Motor neuron (in vitro differentiated cells): ENCODE measurements at places on chromosomes 7 and 10. TPM values are rescaled to one million over a fixed set of nuclear protein-coding genes. Genes with fewer than 3 reads are reported as not detected.
A peak's percentile ranks its signal among the peaks of the same experiment; 100 is the strongest.

GRCh38 chr10:107579970-107580369 is 415.5 kb upstream of the SORCS1 start:
- no peak for ATAC-seq

GRCh38 chr7:138814816-138815332 is 16.9 kb upstream of the ATP6V0A4 start:
- no peak for ATAC-seq

GRCh38 chr7:158562517-158562916 is 25.1 kb downstream of the PTPRN2 start:
- ATAC-seq = no peak

DNA sequence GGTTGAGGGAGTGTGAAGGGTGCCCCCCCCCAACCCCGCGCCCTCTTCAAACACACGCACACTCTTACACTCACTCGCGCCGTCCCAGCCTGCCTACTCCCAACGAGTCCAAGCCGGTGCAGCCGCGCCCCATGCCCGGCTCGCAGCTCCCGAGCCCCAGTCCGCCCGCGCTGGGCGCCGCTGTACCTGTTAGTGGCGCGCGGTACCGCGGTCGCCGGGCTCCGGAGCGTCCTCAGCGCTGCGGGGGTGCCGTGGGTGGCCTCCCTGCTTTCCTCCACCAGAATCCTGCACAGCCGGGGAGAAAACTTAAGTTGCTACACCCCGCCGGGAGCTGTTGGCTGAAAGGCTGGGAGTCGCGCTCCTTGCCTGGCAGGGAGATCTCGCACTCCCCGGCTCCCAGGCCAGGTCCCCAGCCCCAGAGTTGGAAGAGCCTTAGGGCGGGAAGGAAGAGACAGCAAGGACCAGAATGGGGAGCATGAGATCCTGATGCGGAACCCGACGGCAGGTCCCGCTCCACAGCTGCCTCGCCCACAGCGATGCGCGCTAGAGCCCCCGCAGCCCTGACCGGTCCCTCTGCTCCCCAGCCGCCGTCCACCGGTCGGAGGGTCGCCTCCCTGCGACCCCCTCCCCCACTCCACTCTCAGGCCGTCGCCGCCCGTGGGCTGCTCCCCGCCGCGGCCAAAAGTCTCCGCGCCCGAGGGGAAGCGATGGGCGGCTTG is 863 bp downstream of the ST8SIA6 start:
- ATAC-seq = peak; percentile 79

DNA sequence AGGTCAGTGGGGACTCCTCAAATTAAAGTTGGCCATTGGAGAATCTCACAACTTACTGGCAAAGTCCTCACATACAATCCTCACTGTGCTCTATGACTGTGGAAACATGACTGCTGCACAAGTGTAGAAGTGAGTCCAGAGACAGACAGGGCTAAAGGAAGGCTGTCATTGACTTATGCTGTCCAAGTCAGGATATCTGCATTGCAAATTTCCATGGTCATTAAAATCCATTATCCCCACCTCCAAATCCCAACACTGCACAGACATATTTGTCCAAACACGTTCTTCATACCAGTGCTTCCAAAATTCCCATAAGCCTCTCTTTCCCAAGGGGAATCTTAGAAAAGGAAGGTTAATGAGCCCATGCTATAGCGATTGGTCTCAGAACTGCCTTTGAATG is 396.8 kb upstream of the ANKRD30A start:
- ATAC-seq = peak; percentile 54

DNAJB12 gene
- total RNA-seq = 25.9 and 27.9 TPM in 2 replicates

- ATAC-seq = no peak
Observed at GRCh38 chr7:17299483-17299991, 1.1 kb downstream of the AHR start.

- no peak for ATAC-seq
Observed at GRCh38 chr10:104563548-104563947, 77.5 kb upstream of the SORCS3 start.

DNA sequence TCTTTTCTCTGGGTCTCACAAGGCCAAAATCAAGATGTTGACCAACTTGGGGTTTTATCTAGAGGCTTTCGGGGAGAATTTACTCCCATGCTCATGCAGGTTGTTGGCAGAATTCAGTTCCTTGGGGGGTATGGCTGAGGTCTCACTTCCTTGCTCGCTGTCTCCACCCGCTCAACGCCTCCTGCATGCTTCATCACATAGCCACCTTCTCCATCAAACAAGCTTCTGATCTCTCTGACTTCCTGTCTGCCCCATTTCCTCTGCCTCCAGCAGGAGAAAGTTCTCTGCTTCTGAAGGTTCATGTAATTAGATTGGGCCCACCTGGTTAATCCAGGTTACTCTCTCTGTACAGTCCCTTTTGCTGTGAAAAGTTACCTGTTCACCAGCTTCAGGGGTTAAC is 179.1 kb upstream of the FZD1 start:
- no peak for ATAC-seq

DNA sequence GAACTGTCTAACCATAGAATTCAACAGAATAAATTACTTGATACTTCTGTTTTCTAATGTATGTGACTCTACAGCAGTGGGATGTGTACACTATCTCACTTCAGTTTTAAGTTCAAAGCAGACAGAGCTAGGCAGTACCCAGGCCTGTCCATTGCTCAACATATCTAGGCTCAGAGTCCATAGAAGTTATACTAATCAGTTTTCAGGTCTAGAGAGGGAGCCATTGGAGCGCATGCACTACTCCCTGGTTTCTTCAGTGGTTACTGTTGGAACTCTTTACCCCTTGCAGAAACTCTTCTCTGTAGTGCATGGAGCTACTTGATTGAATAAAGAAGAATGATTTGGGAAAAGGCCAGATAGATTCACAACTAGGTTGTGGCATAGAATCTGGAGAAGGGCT is 4.4 kb downstream of the CD36 start:
- no peak for ATAC-seq

TMEM273 gene
- total RNA-seq = not detected in 2 replicates

DNA sequence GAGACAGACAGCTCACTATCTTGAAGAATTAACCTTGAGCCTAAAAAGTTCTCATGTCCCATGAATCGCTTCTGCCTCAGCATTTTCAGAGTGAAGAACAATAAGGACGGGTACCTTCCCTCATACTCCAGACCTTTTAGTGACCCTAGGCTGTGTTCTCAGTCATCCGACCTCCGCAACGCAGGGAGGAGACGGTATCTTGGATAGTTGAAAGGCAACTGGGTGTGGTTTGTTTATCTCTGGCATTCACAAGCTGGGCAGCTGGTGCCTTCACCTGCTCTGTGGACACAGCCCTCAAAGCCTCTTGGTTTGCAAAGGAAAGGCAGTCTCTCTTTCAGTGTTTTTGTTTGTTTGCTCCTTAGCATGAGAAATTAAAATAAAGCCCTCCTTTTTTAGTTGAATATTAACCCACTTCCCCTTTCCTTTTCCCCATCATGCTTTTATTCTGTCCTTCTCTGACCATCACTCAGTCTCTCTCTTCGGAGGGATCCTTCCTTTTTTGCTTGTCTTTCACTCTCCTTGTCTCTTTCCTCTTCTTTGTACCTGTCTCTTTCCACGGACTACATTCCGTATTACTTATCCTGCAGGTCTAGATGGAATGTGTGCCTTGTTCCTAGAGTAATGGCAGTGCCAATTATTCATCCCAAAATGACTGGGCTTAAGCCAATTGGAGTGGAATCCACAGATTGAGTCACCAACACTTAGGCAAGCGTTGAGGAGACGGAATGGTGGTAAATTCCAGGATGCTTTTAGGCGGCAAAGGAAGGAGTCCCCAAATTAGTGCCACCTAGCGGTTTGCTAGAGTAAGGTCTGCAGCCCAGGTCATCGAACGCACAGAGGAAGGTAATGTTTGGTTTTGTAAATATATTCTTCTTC is 45.8 kb downstream of the PRR15 start:
- peak; percentile 1 for ATAC-seq

DNA sequence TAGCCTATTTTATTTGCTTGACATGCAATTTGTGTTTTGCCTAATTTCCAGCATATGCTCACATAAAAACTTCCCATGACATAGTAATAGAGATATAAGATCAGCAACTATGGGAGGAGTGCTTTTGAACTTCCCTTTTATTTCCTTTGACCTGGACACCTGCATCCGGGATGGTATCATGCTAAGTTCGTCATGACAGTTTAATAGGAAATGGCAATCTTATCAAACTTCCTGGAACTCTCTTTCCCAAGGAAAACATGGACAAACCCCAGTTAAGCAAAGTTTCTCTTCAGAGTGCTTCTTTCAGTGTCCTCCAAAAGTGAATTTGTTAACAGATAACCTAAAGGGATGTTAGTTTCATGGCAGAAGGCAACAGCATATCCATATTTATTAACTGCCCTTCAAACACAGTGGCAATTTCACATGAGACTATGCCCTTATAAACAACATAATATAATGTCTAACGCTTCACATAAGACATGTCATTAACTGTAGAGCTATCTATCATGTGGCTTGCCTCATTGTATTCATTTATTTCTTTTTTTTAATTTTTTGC is 474.7 kb upstream of the SEMA3A start:
- ATAC-seq = no peak

- no peak for ATAC-seq
Observed at GRCh38 chr10:81969136-81969535, 94.1 kb downstream of the NRG3 start.

DNA sequence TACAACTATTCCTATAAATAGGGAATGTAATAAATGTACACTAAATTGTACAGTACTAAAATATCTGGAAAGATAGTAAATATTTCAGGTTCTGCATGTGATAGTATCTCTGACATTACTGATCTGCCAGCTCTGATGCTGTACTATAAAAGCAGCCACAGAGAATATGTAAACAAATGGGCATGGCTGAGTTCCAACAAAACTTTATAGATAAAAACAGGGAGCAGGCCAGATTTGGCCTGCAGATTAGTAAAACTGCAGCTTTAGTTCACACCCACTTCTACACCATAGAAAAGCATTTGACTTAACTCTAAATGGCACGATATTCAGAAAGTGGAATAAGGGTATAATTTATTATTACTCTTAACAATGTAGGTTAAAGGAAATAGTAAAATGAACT is 18.8 kb upstream of the TLL2 start:
- no peak for ATAC-seq

CFAP58 gene
- 1.1 and 1.3 TPM in 2 replicates for total RNA-seq

GPER1 gene
- 2.4 and 3.0 TPM in 2 replicates for total RNA-seq

DNA sequence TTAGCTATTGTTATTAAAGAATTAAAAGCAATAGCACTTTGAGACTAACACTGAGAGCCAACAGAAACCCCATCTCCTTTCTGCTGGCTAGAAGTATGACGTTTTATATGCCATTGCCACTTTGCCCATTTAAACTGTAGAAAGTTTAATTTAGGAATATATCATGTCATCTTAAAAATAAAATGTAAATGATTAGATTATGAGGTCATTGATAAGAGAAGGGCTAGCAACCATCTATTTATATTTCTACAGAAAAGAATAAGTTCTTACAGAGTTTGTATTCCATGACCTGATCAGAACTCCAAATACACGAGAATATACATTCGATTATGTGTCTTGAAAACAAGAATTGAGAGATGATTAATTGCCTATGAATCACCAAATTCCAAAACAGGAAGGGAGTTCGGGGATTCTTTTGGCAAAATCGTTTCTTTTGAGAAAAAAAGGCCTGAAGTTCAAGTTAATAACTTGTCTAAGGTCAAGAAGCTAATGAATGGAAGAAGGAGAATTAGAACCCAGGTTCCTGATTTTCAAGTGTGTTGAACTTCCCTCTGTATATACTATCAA is 227.0 kb downstream of the TRIL start:
- ATAC-seq = no peak

DNA sequence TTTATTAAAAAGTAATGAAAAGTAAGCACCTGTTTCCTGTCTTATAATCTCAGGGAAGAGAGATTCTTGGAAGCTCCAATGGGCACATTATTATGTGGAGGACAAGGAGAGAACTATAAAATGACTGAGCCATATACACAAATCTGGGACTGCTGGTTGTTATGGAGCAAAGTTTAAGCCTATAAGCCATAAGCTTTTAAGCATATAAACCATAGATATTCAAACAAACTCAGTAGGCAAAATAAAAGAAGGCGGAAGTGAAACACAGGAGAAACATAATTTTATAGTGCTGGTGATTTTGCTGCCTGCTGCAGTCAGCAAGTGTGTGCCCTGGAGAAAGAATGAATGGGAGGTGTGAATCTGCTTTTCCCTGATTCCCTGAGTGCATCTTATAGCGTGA is 274.4 kb downstream of the KIF20B start:
- ATAC-seq = no peak

DNA sequence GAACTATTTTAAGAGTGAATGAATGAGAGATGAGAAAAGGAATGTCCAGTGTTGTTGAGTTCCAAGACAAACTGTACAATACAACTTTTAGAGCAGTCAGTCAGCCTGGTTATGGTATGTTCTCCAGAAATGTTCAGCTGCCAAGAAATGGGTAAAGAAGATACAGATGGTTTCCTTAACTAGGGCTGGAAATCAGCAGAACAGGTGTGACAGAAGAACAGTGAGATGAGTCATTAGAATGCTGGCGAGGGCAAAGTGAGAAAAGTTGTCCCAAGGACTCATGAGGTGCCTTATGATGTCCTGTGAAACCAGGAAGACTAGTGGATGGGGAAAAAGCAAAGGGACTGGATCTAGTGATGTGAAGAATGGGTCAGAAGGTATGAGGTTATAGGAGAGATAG is 20.8 kb upstream of the SEPTIN7 start:
- ATAC-seq = no peak

EFCAB10 gene
- 2.1 and 3.2 TPM in 2 replicates for total RNA-seq

- no peak for ATAC-seq
Observed at GRCh38 chr10:77692782-77693181, 55.2 kb upstream of the KCNMA1 start.

CHRM2 gene
- total RNA-seq = 0.24 and 0.53 TPM in 2 replicates

ARID5B gene
- total RNA-seq = 10.1 and 10.3 TPM in 2 replicates

- ATAC-seq = no peak
Observed at GRCh38 chr7:142908290-142908689, 22.7 kb upstream of the TRPV6 start.

GRCh38 chr7:1843921-1844335 is 173.9 kb downstream of the ELFN1 start:
- ATAC-seq = no peak

PKD2L1 gene
- 0.19 TPM in 1 of 2 replicates, not detected in the other for total RNA-seq

DNA sequence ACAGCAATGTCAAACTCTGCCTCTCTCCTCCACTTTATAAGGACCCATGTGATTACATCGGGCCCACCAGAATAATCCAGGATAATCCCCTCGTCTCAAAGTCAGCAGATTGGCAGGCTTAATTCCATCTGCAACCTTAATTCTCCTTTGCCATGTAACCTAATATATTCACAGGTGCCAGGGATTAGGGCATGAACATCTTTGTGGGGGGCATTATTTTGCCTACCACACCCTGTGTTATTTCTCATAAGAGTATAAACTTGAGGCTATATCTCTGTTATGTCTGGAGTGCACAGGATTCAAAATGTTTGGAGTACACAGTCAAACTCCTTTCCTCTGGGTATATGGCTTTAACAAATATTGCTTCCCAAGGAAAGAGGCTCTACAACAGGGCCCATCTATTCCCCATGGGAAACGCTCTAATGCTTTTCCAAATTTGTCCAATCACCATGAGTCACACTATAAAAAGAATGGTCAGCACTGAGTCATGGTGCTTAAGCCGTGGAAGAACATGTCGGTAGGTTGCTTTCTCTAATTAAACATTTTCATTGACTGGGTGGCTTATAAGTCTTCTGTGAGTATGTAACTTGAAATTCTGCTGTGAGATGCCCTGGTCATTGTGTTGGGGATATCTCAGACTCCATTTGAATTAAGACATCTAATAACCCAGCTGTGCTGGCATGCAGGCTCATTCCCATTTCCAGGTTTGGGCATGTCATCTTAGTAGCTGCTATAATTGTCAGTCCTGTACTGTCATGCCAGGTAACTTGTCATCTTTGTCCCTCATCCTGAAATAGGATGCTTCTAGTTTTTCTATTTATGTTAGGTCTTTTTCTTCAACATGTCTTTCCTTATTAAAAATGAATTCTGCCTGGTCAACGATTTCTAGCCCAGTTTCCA is 11.5 kb upstream of the AKR1B10 start:
- no peak for ATAC-seq

GRCh38 chr10:77027576-77027975 is 610.0 kb downstream of the KCNMA1 start:
- ATAC-seq = no peak
